ENCODE measurements at places on chromosomes 1 and 21.

DNA sequence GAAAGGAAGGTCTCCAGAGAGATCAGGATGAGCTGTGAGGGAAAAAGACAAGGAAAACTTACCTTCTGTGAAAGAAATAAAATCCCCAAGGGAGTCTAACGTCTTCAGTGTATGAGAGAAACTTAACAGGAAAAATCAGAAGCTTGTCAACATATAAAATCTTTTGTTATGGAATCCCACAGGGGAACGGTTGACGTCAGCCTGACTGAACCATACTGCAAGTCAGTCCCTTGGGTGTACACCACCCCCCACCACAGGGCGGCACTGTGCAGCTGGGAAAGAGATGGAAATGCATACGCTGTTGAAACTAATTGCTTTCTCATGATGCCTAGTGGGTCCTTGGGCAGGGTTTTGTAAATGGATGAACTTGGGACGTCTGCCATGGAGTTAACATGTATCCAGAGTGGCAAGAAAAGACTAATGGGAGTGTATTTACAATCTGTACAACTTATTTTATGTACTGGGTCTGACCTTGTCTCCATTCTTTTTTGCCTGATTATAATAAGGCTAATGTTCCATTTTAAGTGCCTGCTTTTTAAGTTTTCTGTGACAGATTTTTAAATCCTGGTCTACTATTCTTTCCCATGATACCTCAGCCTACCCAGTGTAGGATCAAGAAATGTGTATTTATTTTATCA is 22.7 kb downstream of the UTP25 start:
- peak; percentile 88 for DNase-seq

GRCh38 chr1:147719029-147719698 is 41.2 kb downstream of the GJA5 start:
- no peak for DNase-seq

DNA sequence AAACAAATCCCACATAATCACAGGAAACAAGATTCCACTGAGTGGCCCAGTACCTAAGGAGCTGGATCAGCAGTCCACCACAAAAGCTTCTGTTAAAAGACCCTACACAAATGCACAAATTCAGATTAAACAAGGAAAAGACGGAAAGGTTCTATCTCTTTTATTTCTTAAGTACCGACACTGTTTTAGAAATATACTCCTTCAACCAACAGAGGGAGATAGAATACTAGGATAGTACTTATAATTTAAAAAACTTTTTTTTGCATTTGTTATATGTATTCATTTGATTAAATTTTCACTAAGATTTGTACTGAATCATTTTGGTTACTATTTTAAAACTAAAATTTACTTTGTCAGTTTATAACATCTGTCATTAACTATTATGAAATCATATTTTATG is 12.5 kb downstream of the CDC7 start:
- DNase-seq: no peak

DNA sequence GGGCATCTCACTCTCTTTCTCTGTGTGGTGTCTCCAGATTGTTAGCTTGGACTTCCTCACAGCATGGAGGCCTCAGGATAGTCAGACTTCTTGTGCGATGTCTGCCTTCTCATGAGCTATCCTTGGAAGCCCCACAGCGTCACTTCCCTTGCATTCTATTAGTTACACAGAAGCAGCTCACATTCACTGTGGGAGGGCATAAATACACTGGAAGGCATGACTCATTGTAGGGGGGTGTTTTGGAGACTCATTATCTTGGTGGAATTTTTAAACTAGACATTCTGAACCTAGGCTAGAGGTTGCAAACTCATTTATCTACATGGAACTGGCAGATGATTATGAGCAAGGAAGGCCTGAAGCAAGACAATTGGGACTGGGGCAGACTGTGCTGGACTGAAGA is 21.4 kb upstream of the FASLG start:
- no peak for DNase-seq

DNA sequence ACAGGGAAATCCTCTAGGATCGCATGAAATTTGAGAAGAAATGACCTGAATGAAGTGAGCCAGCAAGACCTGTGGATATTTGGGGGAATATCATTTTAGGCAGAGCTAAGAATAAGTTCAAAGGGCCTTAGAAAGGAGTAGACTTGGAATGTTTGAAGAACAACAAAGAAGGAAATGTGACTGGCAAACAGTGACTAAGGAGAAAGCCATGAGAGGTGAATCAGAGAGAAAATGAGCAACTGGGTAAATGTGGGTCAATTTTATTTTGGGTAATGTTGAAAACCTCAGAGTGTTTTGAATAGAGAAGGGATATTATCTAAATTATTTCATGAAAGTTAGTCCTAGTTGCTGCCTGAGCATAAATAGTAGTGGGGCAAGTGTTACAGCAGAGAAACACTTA is 672.8 kb downstream of the LMO4 start:
- DNase-seq: no peak

GRCh38 chr1:8512504-8512903 is 194.6 kb downstream of the SLC45A1 start:
- no peak for DNase-seq

DNA sequence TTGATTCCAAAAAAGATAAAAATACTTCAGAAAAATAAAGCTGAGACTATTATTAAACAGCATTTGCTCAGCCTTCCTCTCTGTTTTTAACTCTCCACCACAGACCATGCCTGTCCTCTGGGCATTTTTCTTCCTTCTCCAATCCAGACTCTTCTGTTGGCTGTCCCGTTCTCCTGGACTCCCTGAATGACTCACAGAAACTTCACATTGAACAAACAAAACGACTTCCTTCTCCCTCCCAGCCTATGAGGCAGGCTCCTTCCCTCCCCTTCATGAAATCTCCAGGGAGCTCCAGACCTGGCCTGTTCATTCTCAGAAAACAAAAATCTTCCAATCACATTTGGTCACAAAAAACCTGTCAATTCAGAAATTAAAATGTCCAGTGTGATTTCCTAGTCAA is 421.3 kb downstream of the NPHP4 start:
- no peak for DNase-seq

GRCh38 chr1:14253676-14254075 is 344.8 kb upstream of the KAZN start:
- no peak for DNase-seq

- no peak for DNase-seq
These were observed 898 bp upstream of the PTGS2 start for GRCh38 chr1:186681121-186681520.

DNA sequence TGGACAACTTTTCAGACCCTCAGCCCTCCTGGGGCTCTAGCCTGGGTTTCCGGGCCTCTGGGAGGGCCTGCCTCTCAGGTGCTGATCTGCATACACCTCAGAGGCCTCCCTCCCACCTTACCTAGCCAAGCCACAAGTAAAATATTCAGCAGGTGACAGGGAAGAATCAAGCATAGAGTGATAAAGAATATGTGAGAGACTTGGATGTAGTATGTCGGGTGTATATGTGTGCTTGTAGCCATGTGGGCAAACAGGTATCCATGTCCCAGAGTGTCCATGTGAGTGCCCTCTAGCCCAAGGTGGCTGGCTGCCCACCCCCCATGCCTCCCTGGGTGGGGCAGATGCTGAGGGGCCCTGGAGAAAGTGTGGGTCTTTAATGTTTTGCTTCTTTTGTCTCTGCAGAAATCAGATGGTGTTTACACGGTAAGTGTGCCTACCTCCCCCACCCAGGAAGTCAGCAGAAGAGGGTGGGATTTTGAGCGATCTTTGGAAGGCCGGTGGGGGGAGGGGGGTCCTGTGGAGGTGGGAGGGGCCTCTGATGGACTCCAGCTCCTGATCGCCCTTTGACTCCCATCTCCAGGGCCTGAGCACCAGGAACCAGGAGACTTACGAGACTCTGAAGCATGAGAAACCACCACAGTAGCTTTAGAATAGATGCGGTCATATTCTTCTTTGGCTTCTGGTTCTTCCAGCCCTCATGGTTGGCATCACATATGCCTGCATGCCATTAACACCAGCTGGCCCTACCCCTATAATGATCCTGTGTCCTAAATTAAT is 3.4 kb downstream of the FCER1G start:
- DNase-seq: no peak

DNA sequence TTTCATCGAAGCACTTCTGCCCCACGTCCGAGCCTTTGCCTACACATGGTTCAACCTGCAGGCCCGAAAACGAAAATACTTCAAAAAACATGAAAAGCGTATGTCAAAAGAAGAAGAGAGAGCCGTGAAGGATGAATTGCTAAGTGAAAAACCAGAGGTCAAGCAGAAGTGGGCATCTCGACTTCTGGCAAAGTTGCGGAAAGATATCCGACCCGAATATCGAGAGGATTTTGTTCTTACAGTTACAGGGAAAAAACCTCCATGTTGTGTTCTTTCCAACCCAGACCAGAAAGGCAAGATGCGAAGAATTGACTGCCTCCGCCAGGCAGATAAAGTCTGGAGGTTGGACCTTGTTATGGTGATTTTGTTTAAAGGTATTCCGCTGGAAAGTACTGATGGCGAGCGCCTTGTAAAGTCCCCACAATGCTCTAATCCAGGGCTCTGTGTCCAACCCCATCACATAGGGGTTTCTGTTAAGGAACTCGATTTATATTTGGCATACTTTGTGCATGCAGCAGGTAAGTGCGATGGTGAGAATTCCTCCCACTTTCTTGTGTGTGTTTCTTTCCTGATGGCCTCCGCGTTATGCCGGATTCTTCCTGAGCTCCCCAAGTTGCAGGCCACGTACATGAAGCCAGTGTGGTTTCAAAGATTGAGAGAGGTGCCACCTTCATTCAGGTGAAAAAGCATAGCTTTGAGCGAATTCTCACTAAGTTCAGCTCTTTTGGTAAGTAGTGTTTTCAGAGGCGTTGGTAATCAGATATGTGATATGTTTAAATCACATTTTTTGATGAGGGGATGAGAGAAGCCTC is 6.0 kb downstream of the NFIA start:
- peak; percentile 59 for DNase-seq

- no peak for DNase-seq
These were observed 208.5 kb upstream of the DAB1 start for GRCh38 chr1:57632401-57632800.

DNA sequence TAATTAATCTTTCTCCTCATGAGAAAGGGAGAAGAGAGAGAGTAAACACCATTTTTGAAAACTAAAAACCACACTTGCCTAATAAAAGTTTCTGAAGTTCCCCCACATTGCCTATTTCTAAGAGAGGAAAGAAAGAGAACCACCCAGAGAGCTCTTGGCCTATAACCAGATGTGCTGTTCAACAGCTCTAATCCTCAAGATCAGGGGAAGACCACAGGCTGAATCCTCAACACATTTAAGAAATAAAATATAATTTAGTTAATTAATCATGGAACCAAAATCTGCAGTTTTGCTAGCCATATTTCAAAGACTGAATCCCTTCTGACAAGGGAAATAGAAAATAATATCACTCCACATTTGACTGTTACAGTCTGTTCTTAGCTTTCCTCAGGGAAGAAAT is 11.9 kb downstream of the PRRX1 start:
- DNase-seq: no peak

DNA sequence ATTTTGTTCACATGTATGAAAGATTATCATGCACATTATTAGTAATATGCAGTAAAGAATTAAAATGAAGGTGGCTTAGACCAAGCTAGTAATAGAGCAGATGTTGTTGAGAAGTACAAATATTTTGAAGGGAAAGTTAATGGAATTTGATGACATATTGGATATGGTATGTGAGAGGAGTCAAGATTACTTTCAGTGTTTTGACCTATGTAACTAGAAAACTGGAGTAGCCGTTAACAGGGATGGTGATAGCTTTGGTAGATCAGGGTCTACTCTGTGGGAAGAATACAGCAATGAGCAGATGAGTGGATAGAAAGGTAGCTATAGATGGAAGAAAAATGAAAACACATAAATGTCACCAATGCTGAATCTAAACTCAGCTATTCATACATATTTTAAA is 163.2 kb upstream of the LRRC7 start:
- no peak for DNase-seq

DNA sequence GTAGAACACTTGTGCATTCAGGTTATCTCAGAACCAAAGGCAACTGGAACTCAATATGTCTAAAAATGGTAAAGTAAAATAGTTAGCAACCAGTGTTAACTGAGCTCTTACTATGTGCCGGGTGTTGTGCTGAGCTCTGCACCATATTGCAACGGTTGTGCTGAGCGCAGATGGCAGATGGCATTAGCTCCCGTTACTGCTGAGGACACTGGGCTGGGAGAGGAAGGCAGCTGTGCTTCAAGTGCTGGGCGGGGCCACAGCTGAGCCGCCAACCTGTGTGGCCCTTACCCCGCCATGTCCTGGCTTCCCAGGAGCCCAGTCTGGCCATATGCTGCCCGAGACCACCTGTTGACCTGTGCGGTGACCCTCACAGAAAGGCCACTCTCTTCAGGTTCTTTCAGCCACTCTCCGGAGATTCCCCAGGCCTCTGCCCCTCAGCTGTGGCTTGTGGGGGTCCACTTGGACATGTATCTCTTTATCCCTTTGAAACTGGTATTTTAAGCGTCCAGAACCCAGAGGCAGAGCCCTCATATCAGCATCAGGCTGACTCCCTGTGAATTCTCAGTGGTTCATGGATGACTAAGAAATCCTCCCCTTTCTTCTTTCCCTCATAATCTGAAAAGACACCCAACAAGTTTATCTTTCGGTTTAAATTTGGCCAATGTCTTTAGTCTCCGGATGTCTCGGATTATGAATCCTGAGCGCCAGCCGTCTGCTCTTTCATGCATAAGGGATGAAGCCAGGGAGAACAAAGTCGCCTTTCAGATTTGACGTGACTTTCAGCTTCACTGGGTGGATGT is 26.4 kb downstream of the LDLRAP1 start:
- DNase-seq: no peak

GRCh38 chr1:116497656-116498055 is 73.2 kb downstream of the CD58 start:
- DNase-seq: no peak

DNA sequence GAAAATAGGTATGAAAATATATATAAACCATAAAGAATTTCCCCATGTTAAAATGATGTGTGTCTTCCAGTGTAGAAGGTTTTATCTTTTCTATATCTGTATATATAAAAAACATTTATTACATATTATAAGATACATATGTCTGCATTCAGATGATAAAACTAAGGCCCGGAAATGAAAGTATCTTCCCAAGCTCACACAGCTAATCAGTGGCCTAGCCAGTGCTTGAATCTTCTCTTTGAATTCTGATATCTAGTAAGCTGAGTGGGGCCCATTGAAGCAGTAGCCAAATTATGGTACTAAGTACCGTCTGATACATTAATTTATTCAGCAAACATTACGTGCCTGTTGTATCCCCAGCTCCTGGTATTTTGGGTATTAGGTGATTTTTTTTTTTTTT is 28.6 kb downstream of the UCK2 start:
- no peak for DNase-seq

DNA sequence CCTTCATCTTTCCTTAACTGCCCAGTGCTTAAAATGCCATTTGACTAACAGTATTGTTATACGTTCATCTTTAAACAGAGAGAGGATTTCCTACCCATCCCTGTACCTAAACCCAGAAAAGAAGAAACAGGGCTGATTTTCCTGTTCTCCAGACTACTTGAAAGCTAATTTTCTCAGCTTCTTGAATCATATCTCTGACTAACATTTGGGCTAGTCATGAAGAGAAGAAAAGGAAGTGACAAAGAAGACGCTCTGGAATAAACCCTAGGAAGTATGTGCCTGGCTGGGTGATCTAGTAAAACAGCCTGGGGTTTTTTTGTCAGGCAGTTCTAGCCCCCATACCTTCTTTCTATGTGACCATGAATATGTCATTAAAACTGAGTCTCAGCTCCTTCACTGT is 44.8 kb upstream of the SGIP1 start:
- no peak for DNase-seq

- no peak for DNase-seq
These were observed 18.0 kb downstream of the SSX2IP start for GRCh38 chr1:84672080-84672854.
